T-cell (primary cell): ENCODE measurements at places on chromosomes 4 and X. TPM values are rescaled to one million over a fixed set of nuclear protein-coding genes. Genes with fewer than 3 reads are reported as not detected.

- H3K4me3 ChIP-seq = no peak overlapping the region
- no peak for DNase-seq
- H3K27me3 ChIP-seq = no peaks in the 10 kb centered on the region
Measured at GRCh38 chrX:154549766-154550165, 2.3 kb downstream of the IKBKG start.

DNA sequence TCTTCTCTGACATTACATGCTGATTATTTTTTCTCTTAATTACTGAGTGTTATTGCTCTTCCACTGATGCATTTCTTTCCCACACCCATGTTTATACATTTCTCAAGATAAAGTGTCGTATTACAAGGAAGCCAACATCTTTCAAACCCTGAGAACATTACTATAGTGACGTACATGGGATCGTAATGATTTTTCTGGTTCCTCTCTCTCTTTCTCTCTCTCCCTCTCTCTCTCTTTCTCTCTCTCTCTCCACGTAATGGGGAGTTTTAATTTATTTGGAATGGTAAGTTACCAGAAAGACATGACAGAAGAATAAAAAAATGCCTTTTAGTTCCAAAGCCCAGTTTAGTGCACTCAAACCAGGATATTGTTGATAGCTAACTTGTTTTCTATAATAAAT lies 40.4 kb upstream of the MAPK10 start:
- H3K4me1 ChIP-seq = no peaks in the 10 kb centered on the region
- no peak for DNase-seq
- H3K27ac ChIP-seq = no peak overlapping the region
- no peaks in the 10 kb centered on the region for H3K36me3 ChIP-seq
- H3K4me3 ChIP-seq = no peak overlapping the region
- H3K27me3 ChIP-seq = no peaks in the 10 kb centered on the region

- H3K27ac ChIP-seq = no peak overlapping the region
- no peaks in the 10 kb centered on the region for H3K27me3 ChIP-seq
- H3K4me3 ChIP-seq = no peak overlapping the region
- no peaks in the 10 kb centered on the region for H3K4me1 ChIP-seq
Measured at GRCh38 chr4:111748157-111748556, 397.1 kb upstream of the FAM241A start.

DNA sequence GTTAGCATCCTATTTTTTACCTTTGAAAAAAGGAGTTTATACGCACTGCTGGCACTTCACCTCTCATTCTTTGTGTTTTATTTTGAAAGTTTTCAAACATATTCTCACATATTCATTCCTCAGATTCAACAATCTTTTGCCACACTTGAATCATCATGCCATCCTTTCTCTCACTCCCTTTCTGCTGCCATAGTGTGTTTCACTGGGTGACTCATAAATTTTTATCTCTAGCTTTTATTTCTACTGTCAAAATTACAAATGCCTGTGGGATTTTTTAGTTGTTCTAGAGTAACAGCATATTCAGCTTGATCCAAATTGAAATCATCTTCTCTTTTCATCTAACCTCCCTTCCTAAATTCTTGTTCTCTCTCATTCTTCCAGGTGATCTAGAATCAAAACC lies 28.0 kb downstream of the MFSD8 start:
- no peak overlapping the region for H3K4me3 ChIP-seq
- H3K36me3 ChIP-seq = peaks cover 11% of the 10 kb centered on the region
- H3K27me3 ChIP-seq = no peaks in the 10 kb centered on the region
- H3K4me1 ChIP-seq = no peaks in the 10 kb centered on the region
- no peak overlapping the region for H3K27ac ChIP-seq

GRCh38 chr4:28385801-28386200 lies 1525.2 kb downstream of the STIM2 start:
- no peaks in the 10 kb centered on the region for H3K27me3 ChIP-seq
- H3K27ac ChIP-seq = no peak overlapping the region
- H3K4me3 ChIP-seq = no peak overlapping the region
- DNase-seq = no peak
- H3K4me1 ChIP-seq = no peaks in the 10 kb centered on the region
- H3K36me3 ChIP-seq = no peaks in the 10 kb centered on the region

DNA sequence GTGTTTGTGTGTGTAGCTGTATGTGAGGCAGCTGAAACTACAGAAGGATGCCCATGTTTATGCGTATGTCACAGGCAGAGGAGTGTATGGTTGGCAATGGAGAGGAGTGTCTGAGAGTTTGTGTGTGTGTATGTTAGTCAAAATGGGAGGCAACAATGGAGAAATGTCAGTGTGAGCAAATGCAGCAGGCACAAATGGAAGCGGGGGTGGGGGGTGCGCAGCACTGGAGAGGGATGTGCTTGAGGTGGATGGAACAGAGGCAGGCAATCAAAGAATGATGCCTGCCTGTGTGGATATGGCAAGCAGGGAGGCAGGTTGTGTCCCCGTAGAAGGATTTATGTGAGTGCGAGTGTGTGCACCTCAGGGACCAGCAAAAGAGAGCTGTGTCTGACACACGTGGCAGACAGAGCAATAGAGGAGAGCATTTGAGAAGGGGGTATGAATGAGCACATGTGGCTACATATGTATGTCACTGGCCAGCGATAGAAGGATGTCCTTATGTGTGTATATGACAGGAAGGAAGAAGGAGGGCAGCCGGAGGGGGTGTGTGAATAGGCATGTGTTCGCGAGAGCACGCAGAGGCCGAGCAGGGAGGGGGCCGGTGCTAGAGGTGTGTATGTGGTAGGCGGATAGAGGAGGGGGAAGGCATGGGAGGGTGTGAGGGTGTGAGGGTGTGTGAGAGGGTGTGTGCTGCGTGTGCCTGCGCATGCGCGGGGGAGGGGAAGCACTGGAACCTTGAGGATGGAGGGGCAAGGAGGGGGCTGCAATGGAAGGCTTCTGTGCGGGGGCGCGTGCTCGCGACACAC lies 1.1 kb downstream of the PJA1 start:
- peaks cover 18% of the 10 kb centered on the region for H3K4me1 ChIP-seq
- H3K4me3 ChIP-seq = peak overlapping the region; percentile 80
- H3K27ac ChIP-seq = peak overlapping the region; percentile 42
- no peaks in the 10 kb centered on the region for H3K36me3 ChIP-seq

- H3K4me1 ChIP-seq = no peaks in the 10 kb centered on the region
- H3K4me3 ChIP-seq = no peak overlapping the region
- H3K36me3 ChIP-seq = no peaks in the 10 kb centered on the region
- no peak for DNase-seq
- H3K27ac ChIP-seq = no peak overlapping the region
Measured at GRCh38 chr4:107757283-107757682, 37.2 kb upstream of the PAPSS1 start.

GRCh38 chr4:110130576-110131358 lies 67.6 kb downstream of the ELOVL6 start:
- H3K4me3 ChIP-seq = no peak overlapping the region
- H3K4me1 ChIP-seq = no peaks in the 10 kb centered on the region
- H3K36me3 ChIP-seq = no peaks in the 10 kb centered on the region
- H3K27me3 ChIP-seq = no peaks in the 10 kb centered on the region
- H3K27ac ChIP-seq = no peak overlapping the region
- no peak for DNase-seq

DNA sequence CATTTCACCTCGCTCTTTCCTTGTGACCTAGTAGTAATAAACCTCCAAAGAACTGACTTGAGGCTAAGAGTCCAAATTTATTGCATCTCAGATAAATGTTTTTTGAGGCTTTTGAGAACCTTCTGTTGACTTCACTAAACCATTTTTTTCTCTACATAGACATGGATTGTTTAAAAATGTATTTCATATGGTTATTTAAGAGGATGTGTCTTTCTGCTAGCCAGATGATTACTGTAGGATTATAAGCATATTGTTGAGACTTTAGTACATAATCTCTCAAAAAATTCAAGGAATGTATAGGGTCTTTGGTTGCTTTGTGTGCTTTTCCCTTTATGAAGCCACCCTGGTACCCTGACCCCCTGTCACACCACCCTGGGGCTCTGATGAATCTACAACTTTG lies 44.8 kb downstream of the ATXN3L start:
- no peaks in the 10 kb centered on the region for H3K4me1 ChIP-seq
- no peak overlapping the region for H3K27ac ChIP-seq
- no peak for DNase-seq
- H3K36me3 ChIP-seq = no peaks in the 10 kb centered on the region
- no peak overlapping the region for H3K4me3 ChIP-seq
- no peaks in the 10 kb centered on the region for H3K27me3 ChIP-seq

GRCh38 chr4:38015886-38016515 lies 55.8 kb downstream of the PTTG2 start:
- H3K4me1 ChIP-seq = no peaks in the 10 kb centered on the region
- no peaks in the 10 kb centered on the region for H3K36me3 ChIP-seq
- H3K27ac ChIP-seq = no peak overlapping the region

DNA sequence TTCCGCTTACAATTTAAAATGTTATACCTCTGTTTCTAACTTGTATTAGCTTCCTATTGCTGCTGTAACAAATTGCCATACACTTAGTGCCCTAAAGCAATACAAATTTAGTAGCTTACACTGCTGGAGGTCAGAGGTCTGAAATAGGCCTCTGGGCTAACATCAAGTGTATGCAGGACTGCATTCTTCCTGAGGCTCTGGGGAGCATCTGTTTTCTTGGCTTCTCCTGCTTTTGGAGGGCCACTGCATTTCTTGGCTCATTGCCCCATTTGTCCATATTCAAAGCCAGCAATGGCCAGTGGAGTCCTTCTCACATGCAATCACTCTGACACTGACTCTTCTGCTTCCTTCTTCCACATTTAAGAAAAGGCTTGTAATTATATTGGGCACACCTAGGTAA lies 639.8 kb upstream of the INTU start:
- H3K4me3 ChIP-seq = no peak overlapping the region
- no peaks in the 10 kb centered on the region for H3K4me1 ChIP-seq
- H3K27me3 ChIP-seq = no peaks in the 10 kb centered on the region
- DNase-seq = no peak

DNA sequence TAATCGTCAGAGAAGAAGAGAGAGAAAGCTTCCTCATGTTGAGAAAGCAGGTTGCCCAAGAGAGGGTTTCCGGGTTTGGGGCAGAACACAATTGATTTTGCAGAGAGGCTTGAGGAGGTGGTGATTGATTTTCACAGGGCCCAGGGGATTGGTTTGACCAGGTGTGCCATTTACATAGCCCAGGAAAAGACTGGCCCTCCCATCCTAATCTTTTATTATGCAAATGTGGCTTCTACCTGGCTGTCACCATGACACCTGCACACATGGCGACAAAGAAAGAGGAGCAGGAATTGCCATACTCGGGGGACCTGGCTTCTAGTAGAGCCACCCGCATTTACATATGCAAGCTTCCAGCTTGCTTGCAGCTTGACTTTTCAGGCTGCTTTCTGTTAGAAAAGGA lies 405.3 kb downstream of the PPP4R3C start:
- no peaks in the 10 kb centered on the region for H3K4me1 ChIP-seq
- DNase-seq = no peak
- no peaks in the 10 kb centered on the region for H3K36me3 ChIP-seq

- peaks cover 47% of the 10 kb centered on the region for H3K36me3 ChIP-seq
- no peak for DNase-seq
- no peaks in the 10 kb centered on the region for H3K27me3 ChIP-seq
- H3K4me1 ChIP-seq = peaks cover 28% of the 10 kb centered on the region
Measured at GRCh38 chr4:102584091-102584490, 82.9 kb downstream of the NFKB1 start.

DNA sequence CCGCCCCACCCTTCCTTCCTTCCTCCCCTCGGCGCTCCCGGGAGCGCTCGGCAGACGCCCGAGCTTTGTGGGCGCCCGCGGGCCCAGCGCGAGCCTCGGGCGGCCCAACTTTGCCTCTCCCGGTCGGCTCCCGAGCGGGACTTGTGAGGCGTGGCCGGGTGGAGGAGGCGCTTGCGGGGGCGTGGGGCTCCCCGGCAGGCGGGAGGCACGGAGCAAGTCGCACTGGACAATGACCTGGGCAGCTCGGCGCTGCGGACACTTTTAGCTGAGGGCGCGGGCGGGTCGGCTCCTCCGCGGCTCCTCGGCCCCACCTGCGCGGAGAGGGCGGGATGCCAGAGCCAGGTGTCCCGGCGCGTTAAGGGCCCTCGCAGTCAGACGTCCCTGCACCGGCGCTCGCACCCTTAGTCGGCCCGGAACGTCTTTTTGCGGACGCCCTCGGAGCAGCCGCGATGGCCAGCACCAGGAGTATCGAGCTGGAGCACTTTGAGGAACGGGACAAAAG lies 385 bp downstream of the DCLK2 start:
- H3K27me3 ChIP-seq = peaks cover 28% of the 10 kb centered on the region
- no peak overlapping the region for H3K27ac ChIP-seq
- no peak overlapping the region for H3K4me3 ChIP-seq
- H3K36me3 ChIP-seq = no peaks in the 10 kb centered on the region

DNA sequence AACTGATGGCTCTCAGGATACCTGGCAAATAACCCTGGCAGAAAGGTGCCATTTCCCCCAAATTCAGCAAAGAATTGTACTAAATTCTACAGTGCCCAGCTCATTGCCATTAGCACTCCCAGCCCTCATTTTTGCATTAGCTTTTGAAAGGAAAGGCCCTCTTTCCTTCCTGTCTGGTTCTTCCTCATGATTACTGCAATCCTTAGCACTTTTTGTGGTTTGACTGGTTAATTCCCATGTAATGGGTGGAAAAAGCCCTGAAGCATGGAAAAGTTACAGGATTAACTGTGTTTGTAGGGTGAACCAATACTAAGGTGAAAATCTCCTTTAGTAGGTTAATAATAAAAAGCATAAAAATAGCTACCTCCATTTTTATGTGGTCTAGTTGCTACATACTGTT lies 139.5 kb downstream of the NPNT start:
- H3K4me3 ChIP-seq = no peak overlapping the region
- no peak for DNase-seq
- no peaks in the 10 kb centered on the region for H3K4me1 ChIP-seq
- no peaks in the 10 kb centered on the region for H3K27me3 ChIP-seq
- no peaks in the 10 kb centered on the region for H3K36me3 ChIP-seq
- H3K27ac ChIP-seq = no peak overlapping the region

DNA sequence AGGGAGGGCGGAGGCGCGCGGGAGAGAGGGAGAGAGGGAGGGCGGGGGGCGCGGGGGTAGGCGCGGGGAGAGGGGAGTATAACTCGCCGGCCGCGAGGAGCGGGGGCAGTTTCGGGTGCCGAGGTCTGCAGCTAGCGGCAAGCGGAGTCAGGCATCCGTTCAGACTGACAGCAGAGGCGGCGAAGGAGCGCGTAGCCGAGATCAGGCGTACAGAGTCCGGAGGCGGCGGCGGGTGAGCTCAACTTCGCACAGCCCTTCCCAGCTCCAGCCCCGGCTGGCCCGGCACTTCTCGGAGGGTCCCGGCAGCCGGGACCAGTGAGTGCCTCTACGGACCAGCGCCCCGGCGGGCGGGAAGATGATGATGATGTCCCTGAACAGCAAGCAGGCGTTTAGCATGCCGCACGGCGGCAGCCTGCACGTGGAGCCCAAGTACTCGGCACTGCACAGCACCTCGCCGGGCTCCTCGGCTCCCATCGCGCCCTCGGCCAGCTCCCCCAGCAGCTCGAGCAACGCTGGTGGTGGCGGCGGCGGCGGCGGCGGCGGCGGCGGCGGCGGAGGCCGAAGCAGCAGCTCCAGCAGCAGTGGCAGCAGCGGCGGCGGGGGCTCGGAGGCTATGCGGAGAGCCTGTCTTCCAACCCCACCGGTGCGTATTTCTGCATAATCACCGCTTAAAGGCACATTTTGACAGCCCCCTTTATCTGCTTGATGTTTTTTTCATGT lies at the start of gene POU4F2:
Gene POU4F2 (plus strand): TSS at position 108 of the 720 bp plus-strand sequence. CDS start 248 bp downstream, at position 356.
- H3K27me3 ChIP-seq = peaks cover 22% of the 10 kb centered on the region
- no peak for DNase-seq
- no peak within 1 kb of the TSS for H3K4me3 ChIP-seq
- H3K27ac ChIP-seq = no peak within 1 kb of the TSS
- H3K4me1 ChIP-seq = peaks cover 25% of the 10 kb centered on the region

The CCDC149 gene
- total RNA-seq = 0.25 TPM

The CFP gene
- 28.2 TPM for total RNA-seq

The POU3F4 gene
- not detected for total RNA-seq

The MAGEA2 gene
- 0.19 TPM for total RNA-seq

The UGT8 gene
- total RNA-seq = 0.20 TPM

The ADAM29 gene
- not detected for total RNA-seq

The XK gene
- not detected for total RNA-seq

The RRH gene
- 0.33 TPM for total RNA-seq

The CFAP47 gene
- total RNA-seq = not detected

The F8A1 gene
- total RNA-seq = 26.5 TPM

The MAML3 gene
- 2.0 TPM for total RNA-seq

The CSAG1 gene
- not detected for total RNA-seq
